ENCODE measurements at places on chromosomes 7 and 10.

DNA sequence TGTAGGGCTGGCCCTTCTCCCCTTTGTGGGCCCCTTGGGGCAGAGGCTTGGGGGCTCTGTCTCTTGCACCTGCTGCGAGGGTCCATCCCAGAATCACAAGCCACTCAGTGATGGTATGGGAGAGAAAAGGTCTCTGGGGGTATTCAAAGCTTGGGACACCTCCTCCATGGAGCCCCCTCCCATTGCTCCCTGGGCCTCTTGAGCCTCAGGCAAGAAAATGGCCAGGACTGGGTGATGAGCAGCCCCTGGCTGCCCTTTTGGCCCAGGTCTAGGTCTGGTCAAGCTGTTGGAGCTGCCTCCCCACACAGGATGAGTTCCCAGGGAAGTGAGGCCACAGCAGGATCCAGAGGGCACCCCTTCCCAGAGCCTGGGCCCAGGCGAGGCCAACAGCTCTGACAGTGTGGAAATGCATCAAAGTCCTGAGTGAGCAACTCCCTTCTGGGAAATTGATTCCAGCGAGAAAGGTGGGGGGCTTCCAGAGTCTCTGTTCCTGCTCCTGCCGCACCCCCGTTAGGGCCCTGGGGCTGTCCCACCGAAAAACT, 3.4 kb upstream of the MYL7 start:
- DNase-seq: no peak

GRCh38 chr7:47347346-47347745, 234.6 kb downstream of the TNS3 start:
- no peak for DNase-seq

DNA sequence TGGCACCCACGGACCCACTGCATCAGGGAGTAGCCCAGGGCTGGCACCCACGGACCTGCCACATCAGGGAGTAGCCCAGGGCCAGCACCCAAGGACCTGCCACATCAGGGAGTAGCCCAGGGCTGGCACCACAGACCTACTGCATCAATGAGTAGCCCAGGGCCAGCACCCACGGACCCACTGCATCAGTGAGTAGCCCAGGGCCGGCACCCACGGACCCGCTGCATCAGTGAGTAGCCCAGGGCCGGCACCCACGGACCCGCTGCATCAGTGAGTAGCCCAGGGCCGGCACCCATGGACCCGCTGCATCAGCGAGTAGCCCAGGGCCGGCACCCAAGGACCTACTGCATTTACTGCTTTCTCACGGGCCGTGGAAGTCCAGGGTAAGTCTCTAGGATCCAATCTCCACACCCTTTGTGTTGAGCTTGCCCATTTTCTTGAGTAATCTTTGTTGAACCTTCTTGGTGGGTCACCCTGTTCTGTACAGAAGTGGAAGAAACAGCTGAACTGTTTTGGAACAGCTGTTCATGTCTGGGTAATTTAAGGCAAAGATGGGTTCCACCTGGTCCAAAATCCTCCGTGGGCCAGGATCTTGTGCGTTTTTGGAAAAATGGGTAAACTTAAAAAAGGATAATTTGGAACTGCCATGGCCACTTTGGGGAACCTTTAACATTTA, 69.0 kb downstream of the VIPR2 start:
- no peak for DNase-seq

DNA sequence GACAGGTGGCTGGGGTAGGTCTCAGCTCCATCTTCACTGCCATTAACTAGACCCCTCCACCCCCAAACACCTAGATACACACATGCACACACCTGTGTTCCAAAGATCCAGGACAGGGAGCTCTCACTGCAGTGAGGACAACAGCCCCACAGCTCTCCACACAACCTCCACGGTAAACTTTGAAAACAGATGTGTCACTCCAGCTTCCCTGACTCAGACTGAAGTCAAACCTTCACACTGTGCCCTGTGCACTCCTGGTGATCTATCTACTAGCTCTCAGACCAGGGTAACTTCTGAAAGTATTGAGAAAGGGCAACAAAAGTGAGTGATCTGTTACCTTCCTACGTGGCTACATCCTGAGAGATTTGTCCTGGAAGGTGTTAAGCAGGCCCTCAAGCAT, 519.8 kb downstream of the XPNPEP1 start:
- DNase-seq: no peak

DNA sequence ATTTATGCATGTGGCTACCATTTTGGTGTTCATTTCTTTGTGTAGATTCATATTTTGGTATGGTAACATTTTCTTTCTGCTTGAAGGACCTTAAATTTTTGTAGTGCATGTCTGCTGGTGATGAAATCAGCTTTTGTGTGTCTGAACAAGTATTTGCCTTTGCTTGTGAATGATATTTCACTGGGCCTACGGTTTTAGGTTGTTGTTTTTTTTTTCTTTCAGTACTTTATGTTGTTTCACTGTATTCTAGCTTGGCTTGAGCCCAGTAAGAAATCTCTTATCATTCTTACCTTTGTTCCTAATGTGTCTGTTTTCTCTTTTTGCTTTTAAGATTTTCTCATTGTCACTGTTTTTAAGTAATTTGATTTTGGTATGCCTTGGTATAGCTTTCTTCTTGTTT, 31.9 kb downstream of the SAMD8 start:
- no peak for DNase-seq

DNA sequence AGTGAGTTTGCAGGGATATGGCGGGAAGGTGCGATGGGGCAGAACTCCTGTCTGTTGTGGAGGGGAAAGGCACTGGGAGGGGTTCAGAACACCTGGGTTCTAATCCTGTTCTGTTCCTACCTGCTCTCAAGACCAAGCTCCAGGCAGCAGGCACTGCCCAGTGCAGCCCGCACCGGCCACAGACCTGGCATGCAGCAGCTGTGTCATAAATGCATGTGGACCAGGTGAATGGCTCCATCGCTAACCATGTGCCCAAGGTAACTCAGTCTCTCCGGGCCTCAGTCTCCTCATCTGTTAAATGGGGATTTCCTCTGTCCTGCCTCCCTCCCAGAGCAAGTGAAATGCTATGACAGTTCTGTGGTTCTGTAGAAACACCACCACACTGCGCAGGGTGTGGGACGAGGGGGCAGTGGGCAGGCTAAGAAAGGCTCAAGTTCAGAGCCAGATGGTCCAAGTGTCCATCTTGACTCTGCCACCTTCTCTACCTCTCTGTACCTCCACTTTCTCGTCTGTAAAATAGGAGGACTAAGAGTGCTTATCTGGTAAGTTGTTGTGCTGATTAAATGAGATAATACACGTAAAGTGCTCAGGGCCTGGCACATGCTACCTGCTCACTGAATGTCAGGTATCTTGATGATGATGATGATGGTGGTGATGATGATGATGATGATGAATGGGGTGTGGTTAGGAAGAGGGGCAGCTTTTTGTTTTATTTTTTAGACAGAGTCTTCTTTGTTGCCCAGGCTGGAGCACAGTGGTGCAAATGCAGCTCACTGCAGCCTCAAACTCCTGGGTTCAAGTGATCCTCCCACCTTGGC, 22.9 kb downstream of the ATP6V1F start:
- DNase-seq: no peak

GRCh38 chr10:114504769-114505579, 100.7 kb upstream of the AFAP1L2 start:
- DNase-seq: no peak

DNA sequence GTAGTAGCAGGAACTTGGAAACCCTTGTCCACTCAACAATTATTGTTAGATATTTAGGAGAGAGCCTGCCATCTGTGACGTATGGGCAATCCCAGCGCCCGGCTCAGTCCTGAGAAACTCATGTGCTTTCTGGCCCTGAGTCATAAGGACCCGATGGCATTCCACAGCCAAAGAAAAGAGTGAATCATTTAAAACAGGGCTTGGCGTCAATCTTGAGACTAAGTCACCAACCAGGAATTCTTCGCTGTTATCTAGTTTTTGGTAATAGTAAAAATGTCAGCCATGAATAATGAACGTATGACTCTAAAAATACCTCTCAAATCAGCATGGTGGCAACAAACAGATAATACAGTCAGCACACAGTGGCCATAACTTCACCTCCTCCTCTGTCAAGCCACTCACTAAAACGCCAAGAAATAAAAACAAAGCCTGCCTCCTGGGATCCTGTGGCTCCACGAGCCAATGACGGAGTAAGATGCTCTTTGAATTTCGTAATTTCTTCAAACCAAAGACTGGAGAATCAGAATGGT, 140.8 kb downstream of the ADAM12 start:
- DNase-seq: no peak

DNA sequence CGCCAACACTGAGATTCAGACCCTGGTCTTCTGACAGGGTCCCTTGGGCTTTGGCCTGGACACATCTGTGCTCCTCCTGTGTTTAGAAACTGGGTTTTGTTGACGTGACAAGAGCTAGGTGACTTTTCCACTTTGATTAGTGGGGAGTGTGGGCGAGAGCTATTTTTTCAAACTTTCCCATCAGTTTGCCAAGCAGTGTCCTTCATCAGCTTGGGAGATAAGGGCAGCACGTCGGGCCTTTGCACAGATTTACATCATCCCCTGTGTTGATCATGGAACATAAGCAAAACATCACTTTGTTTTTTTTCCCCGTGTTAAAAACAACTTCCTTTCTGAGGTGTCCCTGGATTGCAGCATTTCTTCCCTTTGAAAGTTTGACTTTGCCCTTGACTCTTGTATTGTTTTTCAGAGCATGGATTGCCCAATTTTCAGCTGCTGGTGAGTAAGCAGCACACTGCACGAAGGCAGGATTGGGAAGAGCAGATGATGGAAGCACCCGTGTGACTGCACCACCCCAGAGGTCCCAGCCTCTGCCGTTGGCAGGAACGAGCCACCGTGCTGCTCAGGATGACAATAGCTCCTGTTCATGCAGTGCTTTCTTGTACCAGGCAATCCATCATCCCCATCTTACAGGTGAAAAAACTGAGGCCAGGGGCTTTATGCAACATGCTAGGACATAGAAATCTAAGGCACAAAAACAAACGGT, 6.4 kb upstream of the IGFBP1 start:
- no peak for DNase-seq

DNA sequence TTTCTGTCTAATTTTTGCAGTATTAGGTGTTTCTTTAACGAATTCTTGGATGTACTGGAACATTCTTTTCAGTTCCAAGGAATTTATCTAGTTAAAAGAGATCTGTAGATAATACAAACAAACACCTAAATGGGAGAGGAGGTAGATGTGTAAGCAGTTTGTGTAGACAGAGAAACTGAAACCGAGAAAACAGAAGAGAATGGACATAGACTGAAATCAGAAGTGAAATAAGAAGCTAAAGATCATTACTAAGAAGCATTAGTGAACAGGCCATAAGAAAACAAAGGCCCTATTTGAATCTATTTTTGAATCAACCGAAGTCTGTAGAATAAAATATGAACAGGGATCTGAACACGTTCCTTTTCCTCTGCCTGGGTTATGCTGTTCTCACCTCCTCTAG, 26.5 kb upstream of the TMEM229A start:
- no peak for DNase-seq

- no peak for DNase-seq
These were observed 30.3 kb downstream of the PTN start for GRCh38 chr7:137313201-137313600.

- DNase-seq: no peak
These were observed 149.8 kb downstream of the DYNC1I1 start for GRCh38 chr7:95922191-95922590.

GRCh38 chr10:132665946-132666704, 119.8 kb downstream of the NKX6-2 start:
- no peak for DNase-seq

DNA sequence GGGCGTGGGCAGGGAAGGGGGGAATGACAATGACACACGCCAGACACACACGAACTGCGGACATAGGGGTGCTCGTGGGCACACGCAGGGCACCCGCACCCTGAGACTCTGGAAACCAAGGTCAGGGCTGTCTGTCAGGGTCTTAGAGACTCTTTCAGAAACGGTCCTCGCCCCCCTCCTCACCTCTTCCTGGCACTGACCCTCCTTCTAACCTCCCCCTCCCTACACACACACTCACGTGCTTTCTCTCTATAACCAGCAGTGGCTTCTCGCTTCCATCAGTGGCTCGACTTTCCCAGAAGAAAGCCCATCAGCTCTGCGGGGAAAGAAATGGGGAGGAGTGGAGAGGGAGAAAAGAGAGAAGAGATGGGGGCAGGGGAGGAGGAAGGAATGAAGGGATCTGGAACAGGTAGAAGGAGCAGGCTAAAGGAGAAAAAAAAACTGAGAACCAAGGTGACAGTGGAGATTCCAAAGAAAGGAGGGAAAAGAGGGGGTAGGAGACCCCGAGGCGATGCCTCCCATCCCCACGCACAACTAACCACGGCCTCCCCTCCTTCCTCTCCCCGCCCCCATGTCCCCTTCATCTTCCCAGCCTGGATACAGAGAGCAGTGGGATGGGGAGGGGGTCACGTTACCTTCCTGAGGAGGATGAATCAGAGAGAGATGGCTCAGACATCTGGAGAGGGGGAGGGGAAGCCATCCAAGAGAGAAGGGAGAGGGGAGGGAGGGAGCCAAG, 1.7 kb upstream of the VGF start:
- no peak for DNase-seq

- DNase-seq: no peak
These were observed 4.4 kb downstream of the ITPRIP start for GRCh38 chr10:104333728-104334373.

DNA sequence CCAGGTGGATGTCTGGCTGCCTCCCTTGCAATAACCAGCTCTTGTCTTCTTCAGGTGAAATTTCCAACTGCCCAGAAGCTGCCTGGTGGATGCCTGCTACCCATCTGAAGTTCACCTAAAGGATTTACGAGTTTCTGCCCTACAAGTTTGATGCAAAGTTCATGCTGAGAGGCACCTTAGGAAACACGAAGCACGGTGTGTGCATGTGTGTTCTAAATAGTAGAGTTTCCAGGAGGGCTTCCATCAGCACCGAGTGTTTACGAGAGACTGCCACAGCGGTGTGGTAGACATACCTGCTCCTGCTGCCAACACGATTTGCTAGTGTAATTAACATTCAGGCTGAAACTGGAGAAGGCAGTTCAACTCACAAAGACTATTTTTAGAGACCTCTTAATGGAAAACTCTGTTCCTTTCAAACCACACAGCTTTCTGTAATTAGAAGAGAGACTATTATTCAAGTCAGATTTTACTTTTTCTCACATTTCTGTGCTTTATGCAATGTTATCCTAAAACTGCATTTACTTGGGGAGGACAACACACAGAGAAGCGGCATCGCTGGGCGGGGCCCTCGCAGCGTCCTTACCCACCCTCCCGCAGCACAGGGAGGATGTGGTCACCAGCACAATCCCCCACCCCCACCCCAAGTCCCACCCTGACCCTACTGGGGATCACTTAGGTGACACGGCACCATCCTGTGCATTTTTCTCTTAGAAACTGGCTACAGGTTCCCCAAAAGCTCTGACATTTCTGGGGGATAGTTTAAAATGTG, 15.5 kb upstream of the CPXM2 start:
- no peak for DNase-seq

DNA sequence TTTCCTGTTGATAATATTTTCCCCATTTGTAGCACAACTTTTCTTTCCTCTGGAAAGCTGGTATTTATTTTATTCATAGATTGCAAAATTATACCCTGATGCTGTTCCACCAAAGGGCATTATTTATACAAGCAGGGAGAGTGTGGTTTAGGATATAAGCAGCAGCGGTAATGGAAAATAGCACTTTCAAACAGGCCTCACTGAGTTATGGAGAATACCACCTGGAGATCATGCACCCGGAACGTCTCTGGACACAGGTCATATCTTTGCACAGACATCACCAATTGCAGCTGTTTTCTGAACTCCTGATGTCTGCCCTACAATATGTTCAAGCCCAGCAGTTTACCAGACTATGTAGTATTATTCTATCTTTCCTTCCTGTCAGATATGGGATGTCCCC, 2.0 kb upstream of the CALD1 start:
- no peak for DNase-seq

Measured in NCI-H774 (cell line).